CD4-positive, alpha-beta T cell treated with Interleukin-15 for 4 hours (primary cell): ENCODE measurements at places on chromosomes 6 and 20.
A peak's percentile ranks its signal among the peaks of the same experiment; 100 is the strongest.

DNA sequence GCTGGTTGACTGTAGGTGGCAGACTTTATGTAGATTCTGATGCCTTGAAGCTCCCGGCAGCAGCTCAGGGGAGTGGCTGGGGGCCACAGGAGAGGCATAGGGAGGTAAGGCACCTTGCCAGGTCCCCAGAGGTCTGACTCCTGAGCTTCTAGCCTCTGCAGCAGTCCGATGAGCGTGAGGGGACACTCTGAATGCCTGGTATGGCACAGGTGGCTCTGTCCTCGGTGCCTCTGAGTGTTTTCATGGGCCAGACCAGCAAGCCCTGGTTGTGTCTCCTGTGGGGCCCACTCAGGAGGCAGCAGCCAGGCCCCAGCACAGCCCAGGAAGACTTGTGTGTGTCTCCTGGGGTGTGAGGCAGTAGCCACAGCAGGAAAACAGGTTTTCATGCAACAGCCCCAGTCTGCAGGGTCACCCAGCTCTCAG lies 39.7 kb upstream of the IRF4 start:
- DNase-seq, result no peak

DNA sequence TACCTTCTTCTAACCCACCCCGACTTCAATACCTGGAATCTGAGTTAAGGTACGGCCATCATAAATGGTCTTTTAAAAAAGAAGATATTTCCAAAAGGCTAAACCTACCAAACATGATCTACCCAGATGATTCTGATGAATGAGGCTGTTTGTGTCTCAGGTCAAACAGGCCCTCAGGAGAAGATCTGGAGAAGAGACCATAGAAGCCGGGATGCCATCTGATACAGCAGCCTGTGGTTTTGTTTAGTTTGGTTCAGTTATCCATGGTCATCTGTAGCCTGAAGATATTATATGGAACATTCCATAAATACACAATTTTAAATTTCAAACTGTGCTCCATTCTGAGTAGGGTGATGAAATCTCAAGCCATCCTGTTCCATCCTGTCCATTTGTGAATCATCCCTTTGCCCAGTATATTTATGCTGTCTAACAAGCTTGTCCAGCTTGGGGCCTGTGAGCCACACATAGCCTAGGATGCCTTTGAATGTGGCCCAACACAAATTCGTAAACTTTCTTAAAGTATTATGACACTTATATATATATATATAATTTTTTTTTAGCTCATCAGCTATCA lies 4.0 kb upstream of the CAP2 start:
- no peak for DNase-seq

- no peak for DNase-seq
Measured at GRCh38 chr20:20375862-20376261, 8.0 kb downstream of the INSM1 start.

GRCh38 chr20:1225263-1225782 lies 521 bp upstream of the RAD21L1 start:
- no peak for DNase-seq

DNA sequence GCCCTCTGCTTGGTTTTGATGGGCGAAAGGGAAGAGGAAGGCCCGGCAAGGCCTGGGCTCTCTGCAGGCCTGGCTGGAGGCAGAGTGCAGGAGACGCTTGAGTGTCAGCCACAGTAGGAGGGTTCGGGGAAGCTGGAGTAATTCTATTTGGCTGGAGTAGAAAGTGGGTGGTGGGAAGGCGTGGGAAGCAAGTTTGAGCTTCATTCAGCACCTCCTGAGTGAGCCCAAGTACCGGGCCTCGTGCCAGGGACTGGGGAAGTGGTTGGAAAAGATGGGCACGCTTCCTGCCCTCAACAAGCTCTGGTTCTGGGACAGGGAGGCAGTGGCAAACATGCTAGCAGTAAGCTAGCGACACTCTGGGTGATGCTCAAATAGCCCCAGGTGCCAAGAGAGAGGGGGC lies 72.5 kb downstream of the DLGAP4 start:
- no peak for DNase-seq

GRCh38 chr6:21185861-21186478 lies 407.6 kb upstream of the SOX4 start:
- no peak for DNase-seq

- DNase-seq, result no peak
Measured at GRCh38 chr6:72975352-72975752, 249.9 kb downstream of the KHDC1L start.

DNA sequence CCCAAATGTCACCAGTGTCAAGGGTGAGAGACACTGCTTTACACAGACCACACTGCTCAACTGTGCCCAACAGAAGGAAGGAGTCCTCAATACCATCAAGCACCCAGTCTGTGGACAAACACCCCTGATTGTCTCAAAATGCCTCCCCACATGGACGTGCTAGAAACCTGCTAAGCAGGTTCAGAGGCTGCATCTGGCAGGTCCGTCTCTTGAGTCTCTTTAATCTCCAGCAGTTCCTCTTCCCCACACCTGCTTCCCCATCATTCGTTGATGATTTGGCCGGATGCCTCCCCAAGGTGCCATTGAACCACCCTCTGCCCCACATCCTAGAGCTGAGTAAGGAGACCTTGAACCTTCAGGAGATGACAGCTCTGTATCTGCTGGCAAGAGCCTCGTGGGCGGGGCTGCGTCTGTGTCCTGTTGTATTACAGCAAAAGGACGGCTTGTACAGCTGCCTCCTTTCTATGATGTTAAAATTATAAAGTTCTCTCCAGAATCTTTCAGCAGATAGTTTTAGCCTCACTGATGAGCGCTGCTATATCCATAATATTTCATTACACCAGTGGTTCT lies 179.2 kb downstream of the PREX1 start:
- no peak for DNase-seq

GRCh38 chr6:6006428-6007365 lies at the start of gene NRN1:
TSS of gene NRN1 (minus strand) at chr6:6006925. CDS start at chr6:6006749, 176 bp downstream.
- DNase-seq, result no peak

GRCh38 chr6:27251112-27251605 lies 3.7 kb downstream of the PRSS16 start:
- peak; percentile 50 for DNase-seq

DNA sequence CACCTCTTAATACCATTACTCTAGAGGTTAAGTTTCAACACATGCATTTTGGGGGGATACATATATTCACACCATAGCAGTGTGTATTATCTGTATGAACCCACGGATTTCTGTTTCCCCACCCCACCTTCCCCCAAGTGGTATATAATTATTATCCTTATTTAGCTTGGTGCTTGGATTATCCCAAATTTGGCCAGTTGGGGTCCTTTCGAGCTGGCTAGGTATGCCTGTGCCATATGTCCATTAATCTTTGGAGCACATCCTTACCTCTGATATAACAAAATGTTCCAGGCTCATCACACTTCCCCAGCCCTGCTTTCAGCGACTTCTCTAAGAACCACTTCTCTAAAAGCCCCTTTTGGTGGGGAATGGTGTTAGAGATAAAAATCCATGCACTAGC lies 118.7 kb upstream of the MLIP start:
- DNase-seq, result no peak

DNA sequence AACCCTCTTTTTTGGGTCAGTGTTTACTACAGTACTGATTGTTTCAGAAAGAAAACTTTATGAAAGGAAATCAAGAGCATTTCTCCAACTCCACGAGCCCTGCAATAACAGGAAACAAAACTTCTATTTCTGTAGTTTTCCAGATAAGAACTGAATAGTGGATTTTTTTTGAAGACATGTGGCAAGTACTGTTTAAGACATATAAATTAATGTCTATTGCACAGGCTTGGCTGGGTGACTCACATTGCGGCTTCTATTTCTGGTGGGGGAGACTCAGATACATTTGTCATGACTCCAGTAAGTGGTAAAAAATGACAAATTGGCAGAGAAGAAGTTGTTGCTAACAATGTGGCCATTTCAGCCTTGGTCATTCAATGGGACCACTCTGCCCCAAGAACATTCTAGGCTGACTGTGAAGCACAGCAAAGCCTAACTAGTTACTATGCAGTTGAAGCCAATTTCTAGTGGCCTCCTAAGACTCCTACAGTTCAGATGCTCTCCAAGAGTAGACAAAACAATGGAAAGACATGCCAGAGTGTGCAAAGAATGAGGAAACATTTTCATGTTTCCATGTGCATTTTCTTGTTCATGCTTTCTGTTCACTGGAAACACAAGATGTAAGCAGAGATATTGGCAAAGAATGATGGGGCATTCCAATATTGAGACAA lies 200.9 kb downstream of the EDN1 start:
- DNase-seq, result no peak

DNA sequence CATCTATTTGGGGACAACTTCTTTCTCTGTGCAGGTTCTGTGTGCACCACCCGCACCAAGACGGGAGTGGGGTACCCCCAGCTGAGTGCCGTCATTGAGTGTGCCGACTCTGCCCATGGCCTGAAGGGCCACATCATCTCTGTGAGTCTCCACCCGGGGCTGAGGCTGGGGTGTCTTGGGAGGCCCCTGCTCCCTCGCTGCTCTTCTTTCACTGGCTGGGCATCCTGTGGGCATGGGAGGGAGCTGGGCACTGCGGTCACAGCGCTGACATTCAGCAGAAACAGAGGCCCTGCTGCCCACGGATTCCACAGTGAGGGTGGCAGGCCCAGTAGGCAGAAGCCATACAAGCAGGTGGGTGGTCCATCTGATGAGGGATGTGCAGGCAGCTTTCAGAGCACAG lies 40.4 kb downstream of the GMPR start:
- DNase-seq, result no peak
